Stimulated activated CD4-positive, alpha-beta T cell treated with anti-CD3 and anti-CD28 coated beads, Interleukin-2, amount 100 ng/mL, for 4 hours (primary cell): ENCODE measurements at places on chromosomes 2 and 18.

- DNase-seq: no peak
Measured at GRCh38 chr2:128549646-128550260, 231.1 kb upstream of the HS6ST1 start.

DNA sequence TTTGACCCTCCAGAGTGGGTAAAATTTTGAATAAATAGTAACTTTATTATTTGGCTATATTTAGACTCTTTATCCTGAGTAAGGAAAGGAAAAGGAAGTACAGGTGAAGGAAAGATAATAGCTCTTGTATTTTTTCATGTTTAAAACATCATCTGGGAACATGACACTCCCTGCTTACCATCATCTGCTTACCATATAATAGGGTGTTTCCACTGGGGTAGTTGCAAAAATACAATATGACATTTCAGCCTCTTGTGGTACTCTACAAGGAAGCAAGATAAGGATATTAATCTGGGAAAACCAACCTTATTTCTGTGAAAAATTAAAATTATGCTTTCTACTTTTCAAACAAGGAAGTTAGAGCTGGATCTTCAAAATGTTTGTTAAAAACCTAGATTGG is 9.9 kb downstream of the RELCH start:
- DNase-seq: no peak

DNA sequence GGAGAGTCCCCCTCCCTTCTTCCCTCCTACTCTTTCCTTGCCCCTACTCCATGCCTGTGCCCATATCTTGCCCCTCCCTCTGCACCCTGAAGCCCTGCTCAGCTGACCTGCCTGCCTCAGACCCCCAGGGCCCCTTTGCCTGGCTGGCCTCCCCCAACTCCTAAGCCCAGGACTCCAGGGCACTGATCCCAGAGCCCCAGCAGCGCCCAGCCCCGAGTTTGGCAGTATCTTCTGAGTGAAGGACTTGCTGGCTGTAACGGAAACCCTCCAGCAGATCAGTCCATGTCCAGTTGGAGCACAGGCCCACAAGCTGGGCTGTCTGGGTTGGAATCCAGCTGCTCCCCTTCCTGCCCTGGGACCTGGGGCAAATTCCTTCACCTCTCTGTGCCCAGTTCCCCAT is 46.0 kb downstream of the MCFD2 start:
- DNase-seq: no peak

DNA sequence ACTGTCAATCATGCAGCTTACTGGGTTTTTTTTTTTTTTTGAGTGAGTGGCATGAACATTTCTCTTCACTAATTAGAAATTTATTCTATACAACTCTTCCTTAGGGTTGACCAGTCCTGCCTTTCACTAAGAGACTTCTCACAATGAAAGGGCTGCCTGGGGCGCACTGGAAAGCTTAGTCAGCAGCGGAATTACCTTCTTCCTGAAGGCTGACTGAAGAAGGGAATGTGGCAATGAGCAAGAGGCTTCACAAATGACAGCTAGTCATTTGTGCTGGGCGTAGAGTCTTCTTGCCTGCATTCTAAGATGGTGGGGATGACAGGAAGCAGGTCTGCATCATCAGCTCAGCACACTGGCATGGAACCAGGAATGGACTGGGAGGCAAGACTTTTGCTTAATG is 15.6 kb upstream of the SCN3A start:
- no peak for DNase-seq

DNA sequence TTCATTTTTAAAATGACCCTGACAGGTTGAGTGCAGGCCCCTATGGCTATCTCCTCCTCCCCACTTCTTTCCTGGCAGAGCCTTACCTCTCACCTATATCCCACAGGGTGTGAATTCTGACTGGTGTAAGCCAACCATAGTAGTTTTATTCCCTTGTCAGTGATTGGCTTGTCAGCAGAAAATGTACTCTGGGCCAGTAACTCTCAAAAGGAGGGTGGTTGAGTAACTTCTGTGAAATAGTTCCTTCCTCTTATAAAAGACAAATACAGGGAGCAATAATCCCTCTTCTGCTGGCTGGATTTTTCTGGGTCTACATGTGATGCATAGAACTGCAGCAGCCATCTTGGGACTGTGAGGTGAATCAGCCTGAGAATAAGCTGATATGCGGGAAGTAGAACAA is 83.4 kb downstream of the RAPH1 start:
- DNase-seq: no peak

DNA sequence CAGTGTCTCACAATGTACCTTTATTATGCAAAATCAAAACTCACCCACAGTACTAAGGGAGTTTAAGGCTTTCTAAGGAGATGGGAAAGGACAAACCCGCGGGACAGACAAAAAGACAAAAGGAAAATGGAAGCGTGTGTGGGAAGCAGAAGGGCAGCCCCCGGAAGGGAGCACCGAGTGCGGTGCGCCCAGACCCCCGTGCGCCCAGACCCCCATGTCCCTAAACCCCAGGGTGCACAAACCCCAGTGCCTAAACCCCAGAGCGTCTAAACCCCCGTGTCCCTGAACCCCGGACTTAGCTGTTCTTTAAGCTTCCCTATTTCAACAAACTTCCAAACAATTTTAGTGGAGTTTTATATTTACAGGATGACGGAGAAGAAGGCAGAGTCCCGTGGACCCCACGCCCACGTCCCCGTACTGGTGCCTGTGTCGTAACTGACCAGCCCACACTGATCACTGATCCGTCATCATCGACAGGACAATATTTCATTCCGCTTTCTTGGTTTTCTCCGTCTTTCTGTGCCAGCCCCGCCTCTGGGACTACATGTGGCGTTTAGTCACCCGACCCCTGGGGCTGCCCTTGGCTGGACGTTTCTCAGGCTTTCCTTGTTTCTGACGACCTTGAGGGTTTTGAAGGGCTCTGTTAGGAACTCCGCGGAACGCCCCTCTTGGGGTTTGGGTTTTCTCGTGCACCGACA is 76.9 kb downstream of the RTP5 start:
- no peak for DNase-seq

DNA sequence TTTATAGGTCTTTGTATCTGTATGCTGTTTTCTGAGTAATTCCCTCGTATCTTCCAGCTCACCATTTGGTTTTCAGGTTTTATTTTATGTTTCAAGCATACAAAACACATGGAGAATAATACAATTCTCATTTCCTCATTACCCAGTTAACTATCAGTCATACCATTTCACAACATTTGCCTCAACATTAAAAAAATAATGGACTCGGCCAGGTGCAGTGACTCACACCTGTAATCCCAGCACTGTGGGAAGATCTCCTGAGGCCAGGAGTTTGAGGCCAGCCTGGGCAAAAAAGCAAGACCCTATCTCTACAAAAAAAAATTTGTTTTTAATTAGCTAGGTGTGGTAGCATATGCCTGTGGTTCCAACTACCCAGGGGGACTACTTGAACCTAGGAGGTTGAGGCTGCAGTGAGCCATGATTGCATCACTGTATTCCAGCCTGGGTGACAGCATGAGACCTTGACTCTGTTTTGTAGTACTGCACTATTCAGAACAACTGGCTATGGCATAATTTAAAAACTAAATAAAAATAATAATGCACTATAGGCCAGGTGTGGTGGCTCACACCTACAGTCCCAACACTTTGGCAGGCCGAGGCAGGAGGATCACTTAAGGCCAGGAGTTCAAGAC is 20.3 kb downstream of the NPC1 start:
- DNase-seq: no peak

DNA sequence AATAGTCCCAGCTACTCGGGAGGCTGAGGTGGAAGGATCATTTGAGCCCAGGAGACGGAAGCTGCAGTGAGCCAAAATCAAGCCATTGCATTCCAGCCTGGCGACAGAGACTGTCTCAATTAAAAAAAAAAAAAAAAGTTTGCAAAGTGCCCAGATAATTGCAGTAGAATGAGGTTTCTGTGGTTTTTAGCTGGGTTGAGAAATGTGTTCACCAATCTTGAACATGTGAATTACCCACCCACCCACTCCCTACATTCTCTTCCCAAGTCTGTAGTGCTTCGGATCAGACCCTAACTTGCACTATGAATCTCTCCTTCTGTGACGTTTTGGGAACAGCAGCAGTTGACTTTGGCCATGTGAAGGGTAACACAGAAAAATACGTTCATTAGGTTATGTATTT is 247.3 kb downstream of the PTGR3 start:
- DNase-seq: no peak

DNA sequence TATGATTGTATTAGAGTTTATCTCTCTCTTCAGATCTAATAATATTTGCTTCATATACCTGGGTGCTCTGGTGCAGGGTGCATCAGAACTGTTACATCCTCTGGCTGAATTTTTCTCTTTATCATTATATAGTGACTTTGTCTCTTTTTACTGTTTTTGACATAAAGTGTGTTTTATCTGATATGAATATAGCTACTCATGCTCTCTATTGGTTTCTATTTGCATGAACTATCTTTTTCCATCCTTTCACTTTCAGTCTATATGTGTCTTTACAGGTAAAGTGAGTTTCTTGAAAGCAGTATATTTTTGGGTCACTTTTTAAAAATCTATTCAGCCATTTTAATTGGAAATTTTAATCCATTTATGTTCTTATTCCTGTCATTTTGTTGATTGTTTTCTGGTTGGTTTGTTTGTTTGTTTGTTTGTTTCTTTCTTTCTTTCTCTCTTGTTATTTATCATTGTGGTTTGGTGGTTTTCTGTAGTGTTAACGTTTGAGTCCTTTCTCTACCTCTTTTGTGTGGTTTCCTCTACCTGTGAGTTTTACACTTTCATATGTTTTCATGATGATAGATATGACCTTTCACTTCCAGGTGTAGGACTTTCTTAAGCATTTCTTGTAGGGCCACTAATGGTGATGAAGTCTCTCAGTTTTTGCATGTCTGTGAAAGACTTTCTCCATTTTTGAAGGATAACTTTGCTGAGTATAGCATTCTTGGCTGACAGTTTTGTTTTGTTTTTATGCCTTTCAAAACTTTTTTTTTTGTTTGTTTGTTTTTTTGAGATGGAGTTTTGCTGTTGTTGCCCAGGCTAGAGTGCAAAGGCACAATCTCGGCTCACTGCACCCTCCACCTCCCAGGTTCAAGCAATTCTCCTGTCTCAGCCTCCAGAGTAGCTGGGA is 54.9 kb downstream of the CCNT2 start:
- DNase-seq: no peak

GRCh38 chr2:174752403-174753037 is 11.8 kb downstream of the CHRNA1 start:
- no peak for DNase-seq

- no peak for DNase-seq
Measured at GRCh38 chr18:36733150-36733549, 95.7 kb downstream of the TPGS2 start.

- no peak for DNase-seq
Measured at GRCh38 chr2:227853765-227854271, 17.6 kb upstream of the DAW1 start.

DNA sequence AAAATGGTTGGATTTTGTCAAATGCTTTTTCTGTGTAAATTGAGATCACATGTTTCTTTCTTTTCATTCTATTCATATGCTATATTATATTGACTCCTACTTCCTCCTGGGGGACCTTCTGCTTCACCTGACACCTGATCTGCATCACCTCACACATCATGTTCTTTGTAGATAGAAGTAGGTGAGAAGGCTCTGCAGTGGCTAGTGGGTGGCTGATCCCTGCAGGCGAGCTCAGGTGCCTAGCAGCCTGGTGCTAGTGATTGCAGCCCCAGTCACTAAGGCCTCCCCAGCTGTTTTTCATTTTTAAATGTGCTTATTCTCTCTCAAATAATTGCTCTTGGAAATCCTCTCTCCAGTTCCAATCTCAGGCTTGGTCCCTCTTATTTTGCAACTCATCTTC is 33.6 kb downstream of the MC4R start:
- no peak for DNase-seq

DNA sequence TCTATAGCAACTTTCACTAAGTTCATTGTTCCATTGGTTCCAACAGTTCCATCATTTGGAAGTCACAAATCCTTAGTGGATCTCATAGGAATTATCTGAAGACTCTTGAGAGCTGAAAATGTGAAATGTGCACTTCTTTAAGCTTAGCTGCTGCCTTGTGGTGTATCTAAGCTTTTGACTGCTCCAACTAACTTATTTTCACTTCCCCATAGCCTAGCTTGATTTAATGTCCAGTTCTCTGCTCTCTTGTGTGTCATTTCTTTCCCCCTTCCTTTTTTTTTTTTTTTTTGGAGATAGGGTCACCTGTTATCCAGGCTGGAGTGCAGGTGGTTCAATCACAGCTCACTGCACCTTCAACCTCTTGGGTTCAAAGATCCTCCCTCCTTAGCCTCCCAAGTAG is 34.9 kb upstream of the CD302 start:
- no peak for DNase-seq
